Fibroblast of skin of right biceps (primary cell): ENCODE measurements at places on chromosomes 3 and 15.

- DNase-seq: no peak
Measured at GRCh38 chr3:192906940-192907339, 10.7 kb downstream of the MB21D2 start.

DNA sequence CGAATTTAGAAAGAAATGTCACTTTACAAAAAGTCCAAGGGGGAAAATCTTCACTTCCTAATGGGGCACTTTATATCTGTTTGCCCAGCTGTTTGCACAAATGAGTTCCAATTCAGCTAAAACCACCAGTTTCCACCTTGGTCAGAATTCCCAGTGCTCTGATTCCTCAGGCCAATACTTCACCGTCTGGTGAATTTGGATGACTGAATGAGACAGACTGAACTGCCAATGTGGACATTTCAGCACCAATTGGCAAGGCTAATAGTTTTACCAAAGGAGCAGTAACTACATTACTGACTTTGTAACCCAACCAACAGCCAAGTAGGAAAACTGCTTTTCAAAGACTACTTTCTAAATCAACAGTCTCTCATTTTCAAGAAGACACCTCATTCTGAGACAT is 51.8 kb downstream of the ABI3BP start:
- DNase-seq: no peak

DNA sequence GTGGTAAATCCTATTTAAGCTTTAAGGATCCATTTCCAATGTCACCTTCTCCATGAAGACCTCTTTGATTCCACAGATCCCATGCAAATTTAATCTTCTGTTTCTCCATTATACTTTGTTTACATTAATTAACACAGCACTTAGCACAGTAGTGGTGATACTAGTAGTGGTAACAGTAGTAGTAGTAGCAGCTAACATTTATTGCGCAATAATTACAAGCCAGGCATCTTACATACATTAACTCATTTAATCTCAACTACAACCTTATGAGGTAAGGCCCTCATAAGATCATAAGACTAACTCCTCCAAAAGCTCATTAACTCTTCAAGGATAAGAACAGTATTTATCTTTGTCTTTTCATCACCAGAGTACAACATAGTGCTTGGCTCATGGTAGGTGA is 54.8 kb upstream of the FSIP1 start:
- no peak for DNase-seq

DNA sequence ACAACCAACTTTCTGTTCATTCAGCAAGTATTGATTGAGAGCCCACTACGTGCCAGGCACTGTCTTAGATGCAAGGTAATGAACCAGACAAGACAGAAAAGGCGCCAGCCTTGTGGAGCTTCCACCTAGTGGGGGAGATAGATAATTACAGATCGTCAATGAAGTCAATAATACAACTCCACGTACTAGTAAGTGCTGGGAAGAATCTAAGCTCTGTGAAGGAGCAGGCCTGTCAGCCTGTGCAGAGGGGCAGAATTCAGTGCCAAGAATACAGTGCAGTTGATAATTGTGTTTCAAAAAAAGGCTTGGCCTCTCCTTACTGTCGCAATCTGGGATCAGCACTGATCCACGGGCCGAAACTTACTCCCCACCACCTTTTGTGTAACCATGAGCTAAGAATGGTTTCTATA is 186.3 kb downstream of the FEZF2 start:
- peak; percentile 28 for DNase-seq

DNA sequence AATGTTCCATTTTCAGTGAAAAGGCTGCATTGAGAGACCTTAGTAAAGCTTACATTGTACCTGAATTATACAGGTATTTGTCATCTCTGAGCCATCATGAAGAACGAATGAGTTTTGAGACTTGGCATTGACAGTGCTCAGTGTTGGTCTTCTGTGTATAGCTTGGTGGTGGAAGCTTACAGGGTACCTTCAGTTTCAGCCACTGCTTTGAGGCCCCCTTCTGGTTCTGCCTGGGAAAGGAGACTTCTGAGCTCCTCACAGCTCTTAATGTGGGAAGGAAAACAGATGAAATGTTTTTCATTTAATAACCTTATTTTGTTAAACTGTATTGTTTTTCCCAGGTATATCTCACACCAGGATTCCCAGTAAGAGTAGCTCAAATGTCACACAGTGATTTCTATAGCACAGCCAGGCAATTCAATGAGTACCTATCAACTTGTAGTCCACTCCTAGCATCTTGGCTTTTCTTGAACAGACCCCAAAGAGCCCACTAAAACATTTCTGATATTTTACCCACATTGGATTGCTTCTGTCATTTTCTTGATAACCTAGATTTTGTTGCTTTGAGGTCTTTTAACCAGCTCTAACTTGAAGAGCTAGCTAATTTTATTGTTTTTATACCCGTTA is 5.6 kb downstream of the SERPINI1 start:
- peak; percentile 23 for DNase-seq

DNA sequence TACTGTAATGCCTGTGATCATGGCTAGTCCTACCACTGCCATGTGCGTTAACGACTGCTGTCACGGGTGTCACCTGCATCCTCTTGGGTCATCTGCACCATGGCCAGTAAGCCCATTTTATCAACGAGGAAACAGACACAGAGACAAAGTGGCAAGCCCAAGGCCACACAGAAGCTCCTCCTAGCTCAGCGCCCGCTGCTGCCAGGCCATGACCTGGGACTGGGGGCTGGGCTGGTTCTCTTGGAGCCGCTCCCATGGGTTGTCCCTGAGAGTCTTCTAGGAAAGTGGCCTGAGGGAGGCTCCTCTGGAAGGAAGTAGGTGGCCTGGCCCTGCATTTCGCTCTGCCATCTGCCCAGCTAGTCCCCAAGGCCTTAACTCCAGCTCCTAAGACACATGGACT is 4.9 kb downstream of the DUSP7 start:
- DNase-seq: no peak

DNA sequence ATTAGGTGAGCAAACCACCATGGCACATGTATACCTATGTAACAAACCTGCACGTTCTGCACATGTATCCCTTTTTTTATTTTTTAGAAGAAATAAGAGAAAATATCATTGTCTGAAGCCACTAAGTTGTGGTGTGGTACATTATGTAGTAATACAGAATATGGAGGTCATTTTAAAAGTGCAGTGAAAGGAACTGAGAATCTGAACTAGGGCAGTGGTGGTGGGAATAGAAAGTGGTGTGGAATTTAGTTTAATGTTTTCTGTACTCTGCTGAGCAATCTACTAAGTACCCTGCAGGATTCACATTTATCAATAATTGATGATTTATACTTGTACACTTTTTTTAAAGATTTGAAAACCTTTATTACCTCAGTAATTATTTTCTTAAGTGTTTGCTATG is 283.5 kb downstream of the CHL1 start:
- DNase-seq: no peak

DNA sequence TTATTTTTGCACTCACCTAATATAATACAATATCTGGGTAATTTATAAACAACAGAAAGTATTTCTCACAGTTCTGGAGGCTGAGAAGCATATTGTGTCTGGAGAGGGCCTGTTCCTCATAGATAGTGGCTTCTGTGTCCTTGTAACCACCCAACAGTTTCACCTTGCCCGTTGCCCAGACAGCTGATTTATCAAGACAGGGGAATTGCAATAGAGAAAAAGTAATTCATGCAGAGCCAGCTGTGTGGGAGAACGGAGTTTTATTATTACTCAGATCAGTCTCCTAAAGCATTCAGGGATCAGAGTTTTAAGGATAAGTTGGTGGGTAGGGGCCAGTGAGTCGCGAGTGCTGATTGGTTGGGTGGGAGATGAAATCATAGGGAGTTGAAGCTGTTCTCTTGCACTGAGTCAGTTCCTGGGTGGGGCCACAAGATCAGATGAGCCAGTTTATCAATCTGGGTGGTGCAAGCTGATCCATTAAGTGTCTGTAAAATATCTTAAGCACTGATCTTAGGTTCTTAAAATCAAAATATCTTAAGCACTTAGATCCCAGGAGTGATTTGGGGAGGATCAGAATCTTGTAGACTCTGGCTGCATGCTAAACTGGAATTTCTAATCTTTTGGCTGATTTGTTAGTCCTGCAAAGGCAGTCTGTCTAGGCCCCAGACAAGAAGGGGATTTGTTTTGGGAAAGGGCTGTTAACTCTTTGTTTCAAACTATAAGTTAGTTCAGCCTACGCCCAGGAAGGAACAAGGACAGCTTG is 33.9 kb upstream of the C15orf39 start:
- DNase-seq: peak; percentile 71

DNA sequence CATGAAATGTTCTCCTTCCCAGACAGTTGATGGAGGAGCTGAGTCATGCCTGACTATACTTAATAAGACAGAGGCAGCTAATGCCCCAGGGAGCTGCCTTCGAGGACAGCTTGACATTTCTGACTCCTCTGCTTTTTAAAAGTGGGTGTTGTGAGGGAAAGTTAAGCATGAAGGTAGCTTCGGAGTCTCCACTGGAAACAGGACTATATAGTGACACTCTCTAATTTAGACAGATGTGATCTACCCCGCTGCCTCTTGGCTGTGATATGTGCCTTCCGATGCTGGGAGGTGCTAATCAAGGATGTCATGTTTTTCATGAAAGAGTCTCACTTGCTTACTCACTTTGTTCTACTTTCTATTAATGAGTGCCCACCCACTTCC is 72.7 kb downstream of the IL1RAP start:
- DNase-seq: peak; percentile 73

- peak; percentile 26 for DNase-seq
Measured at GRCh38 chr3:64548200-64548889, 139.5 kb downstream of the ADAMTS9 start.

- DNase-seq: no peak
Measured at GRCh38 chr3:54432975-54433374, 310.6 kb downstream of the CACNA2D3 start.

DNA sequence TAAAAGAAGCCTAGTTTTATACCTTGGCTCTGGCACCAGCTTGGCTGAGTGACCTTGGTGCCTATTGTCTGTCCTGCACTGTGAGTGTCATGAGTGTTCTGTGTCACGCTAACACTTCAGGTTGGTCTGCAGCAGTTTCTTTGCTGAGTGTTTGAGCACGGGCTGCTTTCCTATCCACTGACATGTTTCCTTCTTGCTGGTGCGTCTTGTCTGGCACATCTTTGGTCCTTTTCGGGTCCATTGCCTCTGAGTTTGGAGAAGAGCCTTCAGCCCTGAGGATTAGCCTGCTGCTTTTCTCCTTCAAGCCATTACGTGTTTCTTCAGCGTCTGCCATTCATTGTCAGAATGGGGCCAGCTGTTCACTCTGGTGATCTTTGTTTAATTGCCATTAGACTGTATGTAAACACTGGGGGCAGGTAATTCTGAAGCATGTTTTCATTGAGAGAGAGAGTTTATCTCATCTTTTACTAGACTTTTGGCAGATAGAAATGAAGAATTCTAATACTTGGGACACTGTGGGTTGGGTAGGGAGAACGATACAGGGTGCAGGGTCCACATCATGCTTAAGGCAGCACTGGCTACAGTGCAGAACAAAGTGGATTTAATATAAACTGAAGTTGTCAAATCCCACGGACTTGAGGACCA is 55.5 kb downstream of the LRRC28 start:
- DNase-seq: no peak

- DNase-seq: no peak
Measured at GRCh38 chr3:179551349-179552105, 11.2 kb upstream of the ACTL6A start.

DNA sequence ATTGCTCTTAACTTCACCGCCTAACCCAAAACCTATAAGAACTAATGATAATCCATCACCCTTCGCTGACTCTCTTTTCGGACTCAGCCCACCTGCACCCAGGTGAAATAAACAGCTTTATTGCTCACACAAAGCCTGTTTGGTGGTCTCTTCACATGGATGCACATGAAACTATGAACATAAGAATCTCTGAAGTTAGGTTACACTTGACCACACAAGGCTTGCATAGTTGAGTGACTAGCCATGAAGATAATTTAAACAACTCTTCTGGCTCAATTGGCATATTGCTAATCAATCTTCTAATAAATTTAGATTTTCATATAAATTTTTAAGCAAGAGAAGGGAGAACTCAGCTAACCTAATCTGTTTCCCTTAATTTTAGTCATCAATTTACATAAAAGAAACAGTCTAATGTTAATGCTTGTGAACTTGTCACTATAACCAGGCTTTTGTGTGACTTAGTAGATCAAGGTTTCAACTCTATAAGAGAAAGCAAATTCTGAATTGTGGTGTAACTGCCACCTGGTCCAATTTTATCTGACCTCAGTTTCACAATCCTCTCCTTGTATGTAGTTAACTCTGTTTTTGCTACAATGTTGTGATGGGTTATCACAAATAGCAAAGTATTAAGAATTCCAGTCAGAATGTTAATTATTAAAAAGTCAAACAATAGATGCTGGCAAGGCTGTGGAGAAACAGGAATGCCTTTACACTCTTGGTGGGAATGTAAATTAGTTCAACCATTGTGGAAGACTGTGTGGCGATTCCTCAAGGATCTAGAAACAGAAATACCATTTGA is 82.0 kb downstream of the HHLA2 start:
- no peak for DNase-seq

- no peak for DNase-seq
Measured at GRCh38 chr15:59309405-59309804, 63.3 kb downstream of the MYO1E start.

GRCh38 chr15:70093070-70093469 is 4.6 kb downstream of the TLE3 start:
- DNase-seq: peak; percentile 53

DNA sequence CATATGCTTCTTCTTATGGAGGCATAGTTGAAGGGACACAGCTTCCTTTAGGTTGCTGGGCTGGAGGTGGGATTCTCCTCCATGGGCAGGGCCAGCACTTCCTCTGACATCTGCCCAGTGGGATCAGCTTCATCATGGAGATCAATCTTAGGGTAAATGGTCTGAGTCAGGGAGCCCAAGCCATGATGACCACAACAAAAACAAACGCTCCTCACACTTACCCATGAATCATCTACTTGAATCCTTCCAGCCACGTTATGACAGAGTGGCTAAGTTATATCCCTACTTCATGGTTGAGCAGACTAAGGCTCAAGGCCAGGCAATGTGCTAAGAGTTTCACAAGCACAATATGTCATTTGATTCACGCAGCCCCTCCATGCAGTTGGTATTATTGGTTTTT is 87.2 kb upstream of the NMNAT3 start:
- DNase-seq: peak; percentile 74

DNA sequence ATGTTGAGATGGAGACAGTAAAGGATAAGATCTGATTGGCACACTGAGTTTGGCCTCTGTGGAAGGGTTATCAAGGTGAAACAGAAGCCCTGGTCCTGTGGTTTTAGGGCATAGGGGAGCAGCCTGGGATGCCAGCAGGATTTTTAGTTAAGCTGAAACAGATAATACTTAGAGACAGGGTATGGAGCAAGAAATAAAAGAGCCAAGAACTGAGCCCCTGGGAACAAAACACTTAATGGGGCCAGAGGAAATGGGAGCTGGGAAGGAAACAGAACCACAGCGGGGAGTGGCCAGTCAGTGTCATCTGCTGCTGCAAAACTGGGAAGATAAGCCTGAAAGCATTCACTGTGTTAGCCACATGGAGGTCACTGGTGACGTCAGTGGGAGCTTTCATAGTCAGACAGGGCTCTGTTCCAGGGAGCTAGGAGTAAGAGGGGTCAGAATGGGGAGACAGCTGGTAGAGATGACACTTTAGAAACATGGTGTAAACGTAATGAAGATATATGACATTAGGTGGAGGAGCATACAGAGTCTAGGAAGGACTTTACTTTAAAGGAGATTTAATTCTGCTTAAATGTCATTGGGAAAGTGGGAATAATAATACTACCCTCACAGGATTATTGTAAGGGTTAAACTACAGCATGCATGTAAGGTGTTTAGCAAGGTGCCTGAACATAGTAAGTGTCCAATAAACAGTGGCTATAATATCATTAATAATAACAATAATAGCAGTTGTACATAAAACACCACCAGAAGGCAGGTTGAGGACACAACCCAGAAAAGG is 172.7 kb upstream of the CTNNB1 start:
- peak; percentile 39 for DNase-seq
